ENCODE measurements at places on chromosomes 3 and 15. TPM values are rescaled to one million over a fixed set of nuclear protein-coding genes. Genes with fewer than 3 reads are reported as not detected.

DNA sequence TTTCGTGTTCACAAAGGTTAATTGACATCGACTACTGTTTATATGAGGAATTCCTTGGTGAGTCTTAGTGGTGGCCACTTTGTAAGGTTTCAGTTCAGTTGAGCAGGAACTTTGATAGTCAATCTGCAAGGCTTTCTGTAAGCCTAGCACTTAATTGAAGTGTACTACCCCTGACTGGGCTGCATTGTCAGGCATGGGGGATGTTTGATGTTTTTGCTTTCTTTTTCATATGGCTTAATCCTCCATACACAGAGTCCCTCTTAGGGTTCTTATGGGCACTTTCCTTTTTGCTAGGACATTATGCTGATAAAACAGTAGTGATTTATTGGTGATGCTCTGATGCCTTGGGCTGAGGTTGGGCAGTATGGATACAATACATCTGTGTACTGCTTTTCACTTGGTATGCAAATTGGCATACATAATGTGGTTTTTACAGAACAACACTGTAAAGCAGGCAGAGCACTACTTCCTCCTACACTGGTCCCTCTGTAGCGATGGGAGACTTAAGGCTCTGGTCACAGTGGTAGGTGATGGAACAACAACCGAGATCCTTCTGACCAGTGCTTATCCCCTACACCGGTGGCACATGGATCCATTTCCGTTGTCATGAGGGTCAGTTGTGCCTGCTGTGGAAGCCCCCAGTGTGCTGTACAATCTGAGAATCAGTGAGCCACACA is 261.0 kb downstream of the MFSD1 start:
- H3K4me3 ChIP-seq, result no peak overlapping the region
- no peak for DNase-seq
- no peaks in the 10 kb centered on the region for H3K27me3 ChIP-seq

DNA sequence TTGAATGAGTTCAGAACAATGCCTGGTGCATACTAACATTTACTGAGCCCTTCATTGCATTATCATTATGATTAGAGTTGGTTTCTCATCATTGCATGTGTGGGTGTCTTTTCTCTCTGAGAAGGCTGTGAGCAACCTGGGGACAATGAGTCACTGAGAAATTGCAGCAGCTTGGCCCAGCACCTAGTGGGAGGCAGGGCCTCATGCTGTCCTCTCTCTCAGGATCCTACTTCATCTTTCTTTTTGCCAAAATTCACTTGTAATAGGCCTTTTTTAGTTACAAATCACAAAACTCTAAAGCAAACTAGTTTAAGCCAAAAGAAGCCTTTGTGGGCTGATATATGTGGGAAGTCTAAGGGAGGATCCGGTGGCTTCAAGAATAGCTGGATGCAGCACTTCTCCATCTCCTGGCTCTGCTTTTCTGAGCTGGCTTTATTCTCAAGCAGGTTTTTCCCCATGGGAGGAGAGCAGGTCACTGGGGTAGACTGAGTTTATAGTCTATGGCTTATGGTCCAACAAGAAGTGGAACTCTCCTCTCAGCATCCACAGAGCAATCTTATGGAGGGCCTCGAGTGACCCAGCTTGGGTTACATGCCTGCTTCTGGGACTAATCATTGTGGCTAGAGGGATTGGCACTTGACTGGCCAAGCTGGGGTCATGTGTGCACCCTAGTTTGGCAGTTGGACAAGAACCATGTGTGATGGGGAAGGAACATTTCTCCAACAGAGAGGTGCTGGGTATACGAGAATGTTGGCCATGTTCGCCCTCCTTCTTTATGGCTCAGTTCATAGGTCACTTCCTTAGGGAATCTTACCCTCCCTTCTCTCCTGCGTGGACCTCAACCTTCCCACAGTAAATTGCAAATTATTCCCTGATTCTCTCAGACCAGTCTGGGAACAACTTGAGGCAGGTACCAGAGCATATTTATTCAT is 8.7 kb upstream of the CAMK1 start:
- no peak overlapping the region for H3K27ac ChIP-seq
- H3K4me1 ChIP-seq, result peaks cover 3% of the 10 kb centered on the region
- no peaks in the 10 kb centered on the region for H3K27me3 ChIP-seq
- H3K36me3 ChIP-seq, result peaks cover 11% of the 10 kb centered on the region

DNA sequence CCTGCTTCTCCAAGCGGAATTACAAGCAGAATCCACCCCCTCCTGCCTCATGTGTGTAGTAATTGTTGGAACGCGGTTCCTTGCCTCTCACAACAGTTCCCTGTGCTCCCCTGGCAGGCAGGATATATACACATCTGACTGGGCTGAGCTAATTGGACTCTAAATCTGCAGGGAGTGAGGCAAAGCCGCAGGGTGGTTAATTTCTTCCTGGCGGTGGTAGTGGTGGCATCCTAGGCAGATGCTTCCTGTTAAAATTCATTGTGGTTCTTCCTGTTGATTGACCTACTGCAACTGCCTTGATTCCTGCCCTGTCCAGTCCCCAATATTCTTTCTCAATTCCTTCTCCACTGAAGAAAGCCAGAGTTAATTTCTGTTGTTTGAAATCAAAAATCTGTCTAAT is 202.9 kb upstream of the PROK2 start:
- no peaks in the 10 kb centered on the region for H3K27me3 ChIP-seq
- no peak overlapping the region for H3K27ac ChIP-seq
- H3K4me3 ChIP-seq, result no peak overlapping the region
- no peaks in the 10 kb centered on the region for H3K4me1 ChIP-seq
- DNase-seq, result no peak

DNA sequence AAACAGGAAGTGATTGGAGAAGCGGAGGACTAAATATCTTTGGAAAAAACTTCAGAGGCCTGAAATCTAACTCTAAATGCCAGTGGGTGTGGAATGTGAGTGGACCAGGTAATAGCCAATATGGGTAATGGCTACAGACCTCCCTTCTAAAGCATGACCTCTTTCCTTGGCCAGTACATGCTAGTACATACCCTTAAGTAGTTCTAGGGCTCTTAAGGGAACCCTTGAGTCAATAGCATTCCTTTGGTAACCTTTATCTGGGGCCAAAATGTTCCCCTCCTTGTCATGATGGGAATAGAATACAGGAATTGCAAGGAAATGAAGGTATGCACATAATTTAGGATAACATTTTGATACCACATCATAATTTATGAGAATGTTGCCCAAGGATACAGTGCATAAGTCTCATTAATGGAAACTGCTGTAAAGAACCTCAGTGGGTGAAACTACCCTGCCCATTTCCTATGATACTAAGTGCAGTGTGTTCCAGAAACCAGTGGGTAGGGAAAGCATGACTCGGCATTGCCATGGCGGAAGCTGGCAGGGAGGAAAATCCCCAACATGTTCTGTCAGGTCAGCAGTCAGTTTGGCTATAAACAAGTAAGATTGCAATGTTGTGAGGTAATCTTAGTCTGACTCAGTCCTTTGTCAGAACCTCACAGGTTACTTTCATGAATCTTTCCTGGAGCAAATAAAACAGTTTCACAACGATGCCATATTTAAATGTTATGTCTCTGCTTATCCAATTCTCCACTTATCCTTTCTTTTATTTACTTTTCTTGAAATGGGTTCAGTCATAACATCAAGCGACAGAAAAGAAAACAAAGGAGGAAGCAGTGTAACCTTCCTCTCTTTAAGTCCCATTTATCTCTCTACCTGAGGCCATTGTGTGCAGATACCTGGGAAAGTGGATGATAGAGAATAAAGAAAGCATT is 23.5 kb upstream of the RAP2B start:
- H3K4me1 ChIP-seq, result no peaks in the 10 kb centered on the region
- peak overlapping the region; percentile 64 for H3K27ac ChIP-seq
- peak; percentile 32 for DNase-seq
- H3K27me3 ChIP-seq, result peaks cover 6% of the 10 kb centered on the region
- no peak overlapping the region for H3K4me3 ChIP-seq
- no peaks in the 10 kb centered on the region for H3K36me3 ChIP-seq

The CLPX gene
- 11.2 TPM for polyA plus RNA-seq

DNA sequence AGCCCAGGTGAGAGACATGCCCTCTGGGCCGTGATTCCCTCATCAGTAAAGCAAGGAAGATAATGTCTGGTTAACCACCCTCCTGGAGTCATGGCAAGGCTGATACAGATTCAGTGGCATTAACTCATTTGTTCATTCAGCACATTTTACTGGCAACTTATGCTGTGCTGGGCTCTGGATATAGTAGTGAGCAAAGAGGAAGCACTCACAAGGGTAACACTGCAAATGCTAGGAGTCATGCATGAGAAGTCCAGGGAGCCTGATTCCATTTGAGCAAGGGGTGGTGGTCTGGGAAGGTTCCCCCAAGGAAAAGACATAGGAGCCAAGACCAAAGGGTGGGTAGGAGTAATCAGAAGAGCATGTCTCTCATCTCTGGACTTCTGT is 50.2 kb downstream of the SMAD3 start:
- no peaks in the 10 kb centered on the region for H3K27me3 ChIP-seq
- H3K4me3 ChIP-seq, result no peak overlapping the region
- H3K27ac ChIP-seq, result no peak overlapping the region
- H3K36me3 ChIP-seq, result peaks cover 4% of the 10 kb centered on the region

GRCh38 chr15:43085921-43086320 is 19.9 kb downstream of the UBR1 start:
- H3K4me3 ChIP-seq, result no peak overlapping the region
- DNase-seq, result no peak
- H3K27ac ChIP-seq, result no peak overlapping the region

- DNase-seq, result no peak
- no peaks in the 10 kb centered on the region for H3K27me3 ChIP-seq
- no peak overlapping the region for H3K4me3 ChIP-seq
- no peaks in the 10 kb centered on the region for H3K36me3 ChIP-seq
These were observed 751.5 kb upstream of the LMCD1 start for GRCh38 chr3:7749931-7750695.

The DBR1 gene
- polyA plus RNA-seq, result 8.7 TPM

Measured in lung (tissue), 17 donors.